GM12878 (cell line): ENCODE measurements at places on chromosomes 7 and 10. TPM values are rescaled to one million over a fixed set of nuclear protein-coding genes. Genes with fewer than 3 reads are reported as not detected.

The METTL27 gene
- total RNA-seq: 0.80 and 1.7 TPM in 2 replicates

The NAT16 gene
- not detected in 2 replicates for total RNA-seq

The PON1 gene
- 0.26 and 0.40 TPM in 2 replicates for total RNA-seq

The STAG3 gene
- total RNA-seq: 78.7 and 81.7 TPM in 2 replicates

The ZNF735 gene
- total RNA-seq: not detected in 2 replicates

The GRB10 gene
- total RNA-seq: 0.27 and 0.33 TPM in 2 replicates

The TMEM196 gene
- total RNA-seq: not detected in 2 replicates

The TAC1 gene
- not detected in 2 replicates for total RNA-seq

The NPC1L1 gene
- total RNA-seq: 0.08 TPM in 1 of 2 replicates, not detected in the other

The ACHE gene
- total RNA-seq: 5.0 and 5.1 TPM in 2 replicates

The BLOC1S2 gene
- 54.4 and 58.6 TPM in 2 replicates for total RNA-seq

The NME8 gene
- total RNA-seq: 0.51 TPM in 1 of 2 replicates, not detected in the other

The SEMA4G gene
- 0.19 and 0.23 TPM in 2 replicates for total RNA-seq

The ADARB2 gene
- total RNA-seq: 3.1 and 4.1 TPM in 2 replicates

The IFIT1B gene
- total RNA-seq: not detected in 2 replicates

The C10orf53 gene
- not detected in 2 replicates for total RNA-seq

The SPDYE16 gene
- 0.26 TPM in 1 of 2 replicates, not detected in the other for total RNA-seq

The FIGNL1 gene
- total RNA-seq: 19.4 and 25.5 TPM in 2 replicates

The OPN4 gene
- not detected in 2 replicates for total RNA-seq

The GNAI1 gene
- 0.16 TPM in 1 of 2 replicates, not detected in the other for total RNA-seq

The EN2 gene
- not detected in 2 replicates for total RNA-seq

The LIPF gene
- not detected in 2 replicates for total RNA-seq

The TSPAN33 gene
- 113 and 122 TPM in 2 replicates for total RNA-seq

The C10orf95 gene
- 0.19 and 0.33 TPM in 2 replicates for total RNA-seq

The CCDC3 gene
- 0.08 and 0.16 TPM in 2 replicates for total RNA-seq

The AKR1C4 gene
- not detected in 2 replicates for total RNA-seq

The KCTD7 gene
- 9.7 and 11.1 TPM in 2 replicates for total RNA-seq

The MICALL2 gene
- 0.72 and 1.7 TPM in 2 replicates for total RNA-seq

The CUBN gene
- 0.03 TPM in 1 of 2 replicates, not detected in the other for total RNA-seq

The UBN2 gene
- 5.3 and 8.5 TPM in 2 replicates for total RNA-seq
